Urinary bladder (tissue), 4 donors: ENCODE measurements at places on chromosomes 13 and 19. TPM values are rescaled to one million over a fixed set of nuclear protein-coding genes. Genes with fewer than 3 reads are reported as not detected.

Gene FIZ1
- total RNA-seq, result 2.3 TPM

Gene GPI
- 67.7 TPM for total RNA-seq

Gene SIGLEC5
- 0.32 TPM for total RNA-seq

Gene OR7D2
- not detected for total RNA-seq

Gene GPR4
- 0.32 TPM for total RNA-seq
